ENCODE measurements at places on chromosomes 6 and 20.

DNA sequence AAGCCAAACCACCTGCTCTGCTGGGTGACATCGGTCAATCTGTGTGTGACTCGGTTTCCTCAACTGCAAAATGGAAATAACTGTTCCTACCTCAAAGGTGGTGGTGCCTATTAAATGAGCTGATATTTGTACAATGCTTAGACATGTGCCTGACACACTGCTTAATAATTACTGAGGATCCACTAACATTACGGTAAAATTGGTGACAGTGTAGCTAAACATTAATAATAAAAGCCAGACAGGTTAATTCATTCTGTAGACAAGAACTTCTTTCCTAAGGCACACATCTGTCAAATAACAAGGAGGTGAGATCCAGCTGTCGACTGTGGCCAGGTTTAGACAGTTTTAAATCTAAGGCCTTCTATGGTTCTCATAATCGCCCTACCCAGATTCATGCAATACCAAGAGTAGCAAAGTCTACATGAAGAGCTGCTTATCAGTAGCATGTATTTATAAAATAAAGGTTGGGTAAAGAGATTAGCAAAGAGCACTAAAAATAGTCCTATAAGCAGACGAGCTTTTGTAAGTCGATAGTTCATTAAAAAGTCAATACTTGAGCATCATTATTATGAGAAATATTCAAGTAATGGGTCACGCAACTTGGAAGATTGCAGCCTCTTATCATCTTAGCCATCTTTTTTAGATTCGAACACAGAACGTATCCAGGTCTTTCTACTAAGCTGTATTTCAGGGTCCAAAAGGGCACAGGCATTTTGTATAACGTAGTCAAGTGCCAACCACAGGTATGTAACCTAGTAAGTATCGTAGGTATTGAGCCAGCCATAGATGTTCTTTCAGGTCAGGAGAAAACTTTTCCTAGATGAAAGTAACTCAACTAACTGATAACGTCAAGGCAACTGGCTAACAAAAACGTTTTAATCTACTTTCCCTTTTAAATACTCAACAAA, 3.2 kb downstream of the CNKSR3 start:
- DNase-seq = no peak

GRCh38 chr6:114816678-114817077, 473.9 kb upstream of the HS3ST5 start:
- DNase-seq = no peak

GRCh38 chr6:45843848-45844521, 171.7 kb downstream of the CLIC5 start:
- DNase-seq = no peak

DNA sequence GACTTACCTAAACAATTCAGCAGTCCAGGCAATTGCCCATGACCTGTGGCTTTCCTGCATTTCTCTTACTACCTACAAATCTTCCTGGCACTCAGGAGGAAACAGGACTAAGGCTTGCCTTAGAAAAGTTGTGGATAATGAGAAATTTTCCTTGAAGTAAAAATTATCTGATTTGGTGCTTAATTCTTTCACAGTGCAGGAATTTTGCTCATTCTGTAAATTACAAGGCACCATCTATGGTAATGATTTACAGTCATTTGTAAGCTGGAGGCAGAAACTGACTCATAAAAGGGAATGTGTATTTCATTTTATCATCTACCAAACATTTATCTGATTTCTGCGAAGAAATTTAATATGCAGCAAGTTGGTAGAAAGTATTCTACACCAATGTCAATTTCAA, 211.5 kb upstream of the FKBP1C start:
- no peak for DNase-seq

DNA sequence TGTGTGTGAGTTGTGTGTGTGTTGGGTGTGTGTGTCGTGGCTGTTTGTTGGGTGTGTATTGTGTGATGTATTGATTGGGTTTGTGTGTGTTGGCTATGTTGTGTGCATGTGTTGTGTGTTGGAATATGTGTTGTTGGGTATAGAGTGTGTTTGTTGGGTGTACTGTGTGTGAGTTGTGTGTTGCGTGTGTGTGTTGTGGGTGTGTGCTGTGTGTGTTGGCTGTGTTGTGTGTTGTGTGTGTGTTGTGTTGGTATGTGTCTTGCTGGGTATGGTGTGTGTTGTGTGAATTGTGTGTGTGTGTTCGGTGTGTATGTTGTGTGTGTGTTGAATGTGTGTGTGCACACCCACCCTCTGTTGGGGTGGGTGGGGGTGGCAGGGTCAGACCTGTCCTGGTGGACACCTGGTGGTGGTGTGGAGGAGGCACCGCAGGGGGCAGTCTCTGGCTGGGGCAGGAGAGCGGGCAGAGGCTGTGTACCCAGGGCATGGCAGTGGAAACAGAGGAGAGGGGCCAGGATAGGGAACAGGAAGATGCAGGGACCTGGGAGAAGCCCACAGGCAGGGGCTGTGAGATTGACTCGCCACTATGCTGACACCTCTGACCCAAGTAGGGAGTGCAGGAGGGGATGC, 25.5 kb upstream of the PXDC1 start:
- DNase-seq = no peak

DNA sequence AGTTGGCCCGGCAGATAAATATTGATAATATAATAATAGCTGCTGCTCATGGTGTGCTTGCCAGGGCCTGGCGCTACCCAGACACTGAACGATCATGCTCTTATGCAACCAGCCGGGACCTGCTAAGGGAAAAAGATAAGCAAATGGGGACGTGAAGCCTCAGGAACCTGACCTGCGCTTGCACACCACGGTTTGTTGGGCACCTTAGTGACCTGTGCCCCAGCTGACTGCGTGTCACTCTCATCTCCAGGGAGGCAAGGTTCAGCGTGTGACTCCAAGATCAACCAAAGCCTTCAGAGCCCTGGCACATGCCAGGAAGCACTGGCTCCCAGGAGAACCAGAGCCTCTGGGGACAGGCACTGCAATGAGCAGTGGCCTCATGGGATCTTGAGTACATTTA, 111.1 kb downstream of the AGPAT4 start:
- no peak for DNase-seq

- no peak for DNase-seq
Measured at GRCh38 chr6:3663811-3664210, 87.7 kb downstream of the PXDC1 start.

DNA sequence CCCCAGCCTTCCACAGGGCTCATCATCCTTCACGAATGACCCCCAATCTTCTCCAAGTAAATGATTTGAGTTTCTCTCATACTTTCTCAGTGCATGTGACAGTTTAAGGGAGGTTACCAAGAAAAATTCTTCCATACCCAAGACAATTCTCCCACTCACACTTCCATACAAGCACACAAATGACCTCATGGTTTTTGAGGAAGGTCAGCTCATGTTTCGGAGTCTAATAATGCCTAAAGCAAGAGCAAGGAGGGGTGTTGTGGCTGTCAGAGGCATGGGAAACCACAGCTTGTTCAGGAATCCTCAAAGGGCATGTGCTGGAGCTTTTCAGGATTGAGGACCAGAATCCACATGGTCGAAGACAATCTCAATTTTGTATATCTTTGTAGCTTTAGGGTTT, 279.0 kb downstream of the MAFB start:
- no peak for DNase-seq
